ENCODE measurements at places on chromosomes 7 and 10. TPM values are rescaled to one million over a fixed set of nuclear protein-coding genes. Genes with fewer than 3 reads are reported as not detected.

GRCh38 chr10:4511509-4511908 is 314.5 kb upstream of the AKR1E2 start:
- ATAC-seq, result no peak

GRCh38 chr7:96869538-96869937 is 135.8 kb upstream of the DLX6 start:
- ATAC-seq, result no peak

GRCh38 chr7:154390961-154391360 is 338.8 kb downstream of the DPP6 start:
- ATAC-seq, result no peak

GRCh38 chr10:88149906-88150305 is 286.5 kb downstream of the PTEN start:
- ATAC-seq, result peak; percentile 4

GRCh38 chr7:28107960-28108359 is 72.6 kb downstream of the JAZF1 start:
- ATAC-seq, result no peak

The LRMDA gene
- total RNA-seq, result 5.4 TPM

- ATAC-seq, result no peak
These were observed 48.6 kb upstream of the DPYSL4 start for GRCh38 chr10:132138133-132138532.

DNA sequence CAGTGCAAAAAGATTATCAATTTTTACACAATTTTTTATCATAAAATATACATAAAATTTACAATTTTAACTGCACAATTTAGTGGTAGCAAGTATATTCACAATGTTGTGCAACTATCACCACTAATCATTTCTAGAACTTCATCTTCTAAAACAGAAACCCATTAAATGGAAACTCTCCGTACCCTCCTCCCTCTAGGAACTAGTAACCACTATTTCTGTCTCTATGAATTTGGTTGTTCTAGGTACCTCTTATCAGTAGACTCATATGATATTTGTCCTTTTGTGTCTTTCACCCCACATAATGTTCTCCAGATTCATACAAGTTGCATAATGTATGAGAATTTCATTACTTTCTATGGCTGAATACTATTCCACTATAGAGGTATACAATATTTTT is 73.5 kb downstream of the HERC4 start:
- no peak for ATAC-seq

The TDRD1 gene
- 0.18 TPM for total RNA-seq

The AKR1D1 gene
- not detected for total RNA-seq

GRCh38 chr10:130933008-130933390 is 378.5 kb downstream of the TCERG1L start:
- ATAC-seq, result no peak

DNA sequence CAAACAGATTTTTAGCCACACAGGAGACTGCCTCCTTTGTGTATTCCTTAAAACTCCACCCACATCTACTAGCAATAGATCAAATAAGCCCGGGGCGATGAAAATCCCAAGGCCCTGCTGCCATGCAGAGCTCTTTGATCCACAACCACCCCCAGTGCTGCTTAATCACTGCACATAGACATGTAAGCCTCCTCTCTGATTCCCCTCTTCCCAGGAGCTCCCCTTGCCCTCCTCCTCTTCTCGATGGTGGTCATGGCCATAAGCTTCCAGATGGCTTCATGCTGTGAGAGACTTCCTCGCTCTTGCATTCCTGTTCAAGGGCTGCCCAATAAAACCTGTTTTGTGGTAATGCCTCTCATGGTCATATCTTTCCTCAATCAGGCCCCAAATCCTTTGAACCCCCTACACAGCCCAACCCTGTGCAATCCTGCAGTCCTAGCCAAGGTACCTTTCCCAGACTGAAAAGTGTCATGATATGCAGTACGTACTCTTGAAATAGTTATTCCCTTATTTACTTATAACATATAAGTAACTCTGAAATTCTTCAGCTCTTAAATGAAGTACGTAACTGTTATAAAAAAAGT is 158.5 kb downstream of the CACNA2D1 start:
- ATAC-seq, result no peak

The DLX6 gene
- 4.1 TPM for total RNA-seq

The FAM25G gene
- total RNA-seq, result not detected

DNA sequence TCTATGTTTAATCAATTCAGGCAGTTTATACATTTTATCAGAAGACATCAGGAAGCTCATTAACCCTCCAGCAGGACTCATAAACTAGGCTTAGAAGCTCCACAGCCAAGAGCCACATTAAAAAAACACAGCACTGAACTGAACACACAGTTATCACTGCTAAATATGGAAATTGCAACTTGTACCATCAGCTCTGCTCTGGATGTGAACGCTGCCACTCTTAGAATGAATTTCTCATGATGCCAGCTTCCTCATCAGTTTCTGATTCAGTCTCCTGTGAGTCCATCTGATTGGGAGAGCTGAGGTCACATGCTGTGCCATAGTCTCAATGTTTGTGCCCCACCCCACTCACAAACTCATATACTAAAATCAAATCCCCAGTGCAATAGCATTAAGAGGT is 17.1 kb upstream of the ING3 start:
- no peak for ATAC-seq

The CCDC146 gene
- 10.3 TPM for total RNA-seq

The HABP2 gene
- total RNA-seq, result 0.24 TPM

The RET gene
- 24.1 TPM for total RNA-seq

DNA sequence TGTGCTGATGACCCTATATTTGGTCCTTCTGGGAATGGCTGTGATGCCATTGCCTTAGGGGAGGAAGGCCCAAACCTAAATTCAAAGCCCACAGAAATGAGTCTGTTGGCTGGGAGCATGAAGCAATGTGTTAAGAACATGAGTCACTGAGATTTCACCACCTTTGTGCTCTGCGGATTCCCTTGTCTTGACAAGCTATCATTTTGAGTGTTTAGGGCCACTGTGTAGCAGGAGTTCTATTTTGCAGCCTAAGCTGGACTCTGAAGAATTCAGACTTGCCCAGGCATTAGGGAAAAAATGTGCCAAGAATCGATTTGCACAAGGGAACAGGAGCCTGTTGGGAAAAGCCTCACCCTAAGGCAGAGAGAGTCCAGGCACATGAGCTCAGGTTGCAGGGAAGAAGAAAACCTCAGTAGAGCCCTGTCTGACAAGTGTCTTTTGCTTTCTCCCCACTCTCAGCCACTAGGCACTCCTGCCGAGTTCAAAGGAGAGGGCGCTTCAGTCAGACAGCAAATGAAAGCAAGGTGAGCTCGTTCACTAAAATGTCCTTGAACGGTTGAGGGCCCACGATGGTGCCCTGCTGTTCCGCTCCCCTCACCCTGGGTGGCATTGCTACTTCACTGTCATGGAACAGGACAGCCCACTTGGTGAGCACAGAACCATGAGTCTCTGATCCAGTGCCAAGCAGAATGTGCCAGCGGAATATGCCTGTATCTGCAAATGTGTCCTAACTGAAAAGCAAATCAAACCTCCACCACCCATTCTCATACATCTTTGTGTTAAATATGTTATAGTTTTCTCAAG is 93.6 kb downstream of the PRLHR start:
- no peak for ATAC-seq

The LIPK gene
- not detected for total RNA-seq

- ATAC-seq, result no peak
These were observed 4.0 kb downstream of the DLX5 start for GRCh38 chr7:97020601-97020995.

The ADCY1 gene
- 0.56 TPM for total RNA-seq

- no peak for ATAC-seq
These were observed 18.5 kb downstream of the TMEM72 start for GRCh38 chr10:44929356-44930255.

- no peak for ATAC-seq
These were observed 29.1 kb downstream of the CDCA7L start for GRCh38 chr7:21916629-21917028.

The CPA2 gene
- 3.6 TPM for total RNA-seq

The GPR37 gene
- total RNA-seq, result 1.1 TPM

DNA sequence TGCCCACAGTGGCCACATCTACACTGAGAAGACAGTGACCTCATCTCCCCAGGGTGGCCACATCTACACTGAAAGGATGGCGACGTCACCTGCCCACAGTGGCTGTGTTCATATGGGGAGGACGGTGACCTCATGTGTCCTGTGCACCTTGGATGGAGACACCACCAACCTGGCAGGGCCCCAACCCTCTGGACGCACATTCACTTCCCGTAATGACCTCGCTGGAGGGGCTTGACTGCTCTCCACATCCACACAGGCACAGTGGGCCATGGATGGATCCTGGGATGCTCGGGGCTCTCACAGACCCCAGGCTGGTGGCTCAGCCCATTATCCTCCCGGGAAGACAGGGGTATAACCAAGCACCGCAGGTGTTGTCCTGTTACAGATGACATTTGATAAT is 69.7 kb upstream of the BTBD16 start:
- no peak for ATAC-seq

The CAMK2B gene
- 11.8 TPM for total RNA-seq

The HOXA10 gene
- total RNA-seq, result 65.0 TPM

DNA sequence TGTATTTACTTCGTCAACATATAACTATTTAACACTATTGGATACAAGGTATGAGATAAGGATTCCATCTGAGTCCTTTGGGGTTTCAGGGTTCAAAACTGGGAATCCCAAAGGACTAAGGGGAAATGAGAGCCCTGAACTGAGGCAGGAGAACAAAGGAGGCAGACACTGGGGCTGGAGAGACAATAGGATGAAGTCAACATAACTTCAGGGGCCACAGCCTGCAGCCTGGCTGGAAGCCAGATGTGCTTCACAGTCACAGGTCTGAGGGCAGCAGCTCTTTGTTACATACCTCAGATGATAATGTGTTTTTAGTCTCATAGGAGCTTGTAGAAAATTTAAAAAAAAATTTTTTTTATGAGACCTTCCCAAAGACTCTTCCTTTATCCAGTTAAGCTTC is 73.3 kb downstream of the NRF1 start:
- ATAC-seq, result no peak

DNA sequence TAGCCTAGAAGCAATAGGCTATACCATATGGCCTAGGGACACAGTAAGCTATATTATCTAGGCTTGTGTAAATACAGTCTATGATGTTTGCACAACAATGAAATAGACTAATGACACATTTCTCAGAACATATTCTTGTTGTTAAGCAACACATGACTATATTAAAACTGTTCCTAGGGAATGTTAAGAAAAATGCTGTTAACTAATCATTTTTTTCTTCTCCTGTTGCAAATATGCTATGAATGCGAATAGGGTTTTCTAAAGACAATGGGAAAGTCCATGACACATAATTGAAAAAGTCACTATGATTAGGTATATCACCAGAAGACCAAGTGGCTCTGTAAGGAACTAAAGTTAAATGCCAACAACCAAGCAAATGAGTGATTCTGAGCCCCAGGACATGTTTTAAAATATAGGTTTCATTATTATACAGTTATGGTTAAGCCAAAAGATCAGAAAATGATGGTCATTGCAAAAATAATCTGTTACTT is 454.0 kb upstream of the SORCS1 start:
- peak; percentile 45 for ATAC-seq

Data from motor neuron (in vitro differentiated cells).